ENCODE measurements at places on chromosomes 3 and 15. TPM values are rescaled to one million over a fixed set of nuclear protein-coding genes. Genes with fewer than 3 reads are reported as not detected.

The TLR9 gene
- total RNA-seq, result not detected

The SOX14 gene
- total RNA-seq, result not detected

The SENP8 gene
- total RNA-seq, result 3.8 TPM

The NR2C2 gene
- 13.0 TPM for total RNA-seq

The ATOSA gene
- total RNA-seq, result 35.8 TPM

The ARL6IP5 gene
- 108 TPM for total RNA-seq

The PYDC2 gene
- total RNA-seq, result not detected

The CAND2 gene
- 11.4 TPM for total RNA-seq

The TP63 gene
- 0.18 TPM for total RNA-seq

The TMEM40 gene
- total RNA-seq, result not detected

The MCCC1 gene
- total RNA-seq, result 38.2 TPM

The DZIP1L gene
- total RNA-seq, result 38.2 TPM

The SLC12A1 gene
- under 0.01 TPM for total RNA-seq

The AADAC gene
- 138 TPM for total RNA-seq

The THRB gene
- total RNA-seq, result 8.7 TPM

The C3orf49 gene
- not detected for total RNA-seq

The ZNF385D gene
- total RNA-seq, result 11.5 TPM

The HRH1 gene
- total RNA-seq, result 20.6 TPM

The GCSAM gene
- not detected for total RNA-seq

The FGD5 gene
- 0.18 TPM for total RNA-seq

The GOLGA8A gene
- total RNA-seq, result 18.9 TPM

The GREM1 gene
- 181 TPM for total RNA-seq

The ATP13A3 gene
- total RNA-seq, result 448 TPM

The DTX3L gene
- total RNA-seq, result 33.5 TPM

The TRANK1 gene
- 123 TPM for total RNA-seq

The CATSPER2 gene
- total RNA-seq, result 2.4 TPM

The TM4SF18 gene
- 1.3 TPM for total RNA-seq

The FANCD2OS gene
- total RNA-seq, result not detected

The DOCK3 gene
- 0.36 TPM for total RNA-seq

The RBP2 gene
- not detected for total RNA-seq

The SLC2A2 gene
- not detected for total RNA-seq

The PPP1R14D gene
- total RNA-seq, result not detected

The AMIGO3 gene
- total RNA-seq, result 0.27 TPM
